ENCODE measurements at places on chromosomes 2 and 18.

DNA sequence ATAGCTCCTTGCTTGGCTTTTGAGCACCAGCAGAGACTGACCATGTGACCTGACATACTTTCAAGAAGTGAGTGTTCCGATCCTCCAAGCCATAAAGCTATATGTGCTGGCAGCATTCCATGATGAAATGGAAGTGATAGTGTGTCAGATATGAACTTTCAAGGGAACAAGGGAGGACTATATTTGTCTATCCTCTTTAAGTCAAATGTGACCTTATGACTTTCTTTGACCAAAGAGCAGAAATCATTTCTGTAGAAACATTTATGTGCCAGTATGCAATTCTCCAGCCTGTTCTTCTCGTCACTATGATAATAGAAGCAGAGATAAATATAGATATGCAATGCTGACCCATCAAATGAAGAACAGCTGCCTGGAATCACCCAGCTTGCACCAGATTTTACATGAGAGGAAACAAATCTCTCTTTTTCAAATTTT, 14.4 kb downstream of the HYCC2 start:
- peak; percentile 54 for DNase-seq

GRCh38 chr2:220188031-220188430, 560.6 kb downstream of the SLC4A3 start:
- no peak for DNase-seq

GRCh38 chr2:46915281-46915810, at the start of gene MCFD2:
TSS of gene MCFD2 (minus strand) at chr2:46915806. CDS start at chr2:46909171, 6,635 bp downstream.
- DNase-seq: no peak

DNA sequence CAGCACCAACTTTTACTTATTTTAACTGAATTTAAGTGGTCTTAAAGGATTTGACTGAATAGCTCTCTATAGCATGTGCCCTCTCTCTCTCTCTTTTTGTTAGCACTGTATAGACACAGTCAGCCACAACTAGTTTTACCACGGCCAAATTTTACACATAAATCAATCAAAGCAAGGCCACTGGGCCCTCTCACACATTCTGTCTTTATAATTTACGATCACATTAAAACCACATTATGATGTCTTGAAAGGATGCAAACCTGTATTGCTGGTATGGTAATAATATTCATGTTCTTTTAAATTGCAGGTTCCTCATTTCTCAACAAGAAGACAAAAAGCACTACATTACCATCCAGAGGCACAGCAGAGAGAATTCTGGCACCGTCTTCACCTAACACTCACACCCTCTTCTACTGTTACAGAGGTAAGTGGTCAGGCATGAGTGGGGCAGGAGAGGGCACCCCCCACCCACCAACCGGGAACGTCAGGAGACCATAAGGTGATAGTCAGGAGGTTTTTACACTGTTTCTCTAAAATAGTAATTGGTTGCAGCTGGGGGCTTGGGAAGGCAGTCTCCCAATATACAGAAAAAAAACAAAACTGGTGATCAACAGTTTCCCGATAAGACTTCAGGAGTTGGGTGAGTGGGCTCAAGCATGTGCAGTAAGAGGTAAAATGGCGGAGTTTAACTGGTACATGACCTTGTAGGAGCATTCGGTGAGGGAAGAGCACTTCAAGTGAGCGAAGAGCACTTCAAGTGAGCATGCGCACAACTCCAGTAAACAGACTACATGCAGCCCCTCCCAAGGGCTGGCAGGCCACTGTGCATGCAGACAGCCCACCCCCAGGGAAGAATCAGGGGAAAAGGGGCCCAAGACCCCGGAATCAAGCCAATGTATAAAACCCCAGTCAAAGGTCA, 296.7 kb downstream of the PIEZO2 start:
- DNase-seq: no peak

GRCh38 chr2:145108959-145109710, 589.2 kb upstream of the ZEB2 start:
- DNase-seq: no peak

DNA sequence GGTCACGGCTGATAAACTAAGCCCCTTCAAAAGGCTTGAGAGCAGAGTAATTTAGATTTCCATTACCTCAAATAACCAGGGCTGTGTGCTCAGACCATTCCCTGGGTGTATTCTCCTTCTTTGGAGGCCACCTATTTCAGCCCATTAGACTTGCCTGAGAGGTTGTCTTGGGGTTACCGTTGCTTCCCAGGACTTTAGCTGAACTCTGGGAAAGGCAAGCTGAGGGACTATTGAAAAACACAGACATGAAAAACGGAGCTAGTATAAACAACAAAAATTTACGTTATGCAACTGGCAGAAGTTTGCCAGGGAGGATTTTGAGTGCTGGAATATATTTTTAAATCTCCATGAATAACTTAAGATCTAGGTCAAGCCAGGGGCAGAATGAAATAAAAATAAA, 561.0 kb upstream of the TNP1 start:
- no peak for DNase-seq

DNA sequence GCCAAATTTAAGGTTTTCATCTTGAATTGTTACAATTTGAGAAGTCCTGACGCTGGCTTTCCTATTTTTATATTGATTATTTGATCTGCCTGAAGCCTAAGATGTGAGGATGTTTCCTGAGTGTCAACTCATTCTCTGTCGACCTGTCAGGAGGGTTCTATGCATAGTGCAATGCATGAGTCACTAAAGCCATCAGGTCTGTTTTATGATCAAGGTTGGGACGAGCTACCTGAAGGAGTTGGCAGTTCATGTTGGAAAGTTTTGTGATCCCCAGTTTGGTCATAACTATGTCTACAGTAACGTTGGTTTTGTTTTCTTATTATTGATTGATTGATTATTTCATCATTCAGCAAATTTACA, 71.2 kb downstream of the NABP1 start:
- DNase-seq: no peak

- DNase-seq: no peak
These were observed at the start of gene ACMSD for GRCh38 chr2:134838143-134838620. TSS of gene ACMSD (plus strand) at chr2:134838616. CDS start at chr2:134838683, 67 bp downstream.

DNA sequence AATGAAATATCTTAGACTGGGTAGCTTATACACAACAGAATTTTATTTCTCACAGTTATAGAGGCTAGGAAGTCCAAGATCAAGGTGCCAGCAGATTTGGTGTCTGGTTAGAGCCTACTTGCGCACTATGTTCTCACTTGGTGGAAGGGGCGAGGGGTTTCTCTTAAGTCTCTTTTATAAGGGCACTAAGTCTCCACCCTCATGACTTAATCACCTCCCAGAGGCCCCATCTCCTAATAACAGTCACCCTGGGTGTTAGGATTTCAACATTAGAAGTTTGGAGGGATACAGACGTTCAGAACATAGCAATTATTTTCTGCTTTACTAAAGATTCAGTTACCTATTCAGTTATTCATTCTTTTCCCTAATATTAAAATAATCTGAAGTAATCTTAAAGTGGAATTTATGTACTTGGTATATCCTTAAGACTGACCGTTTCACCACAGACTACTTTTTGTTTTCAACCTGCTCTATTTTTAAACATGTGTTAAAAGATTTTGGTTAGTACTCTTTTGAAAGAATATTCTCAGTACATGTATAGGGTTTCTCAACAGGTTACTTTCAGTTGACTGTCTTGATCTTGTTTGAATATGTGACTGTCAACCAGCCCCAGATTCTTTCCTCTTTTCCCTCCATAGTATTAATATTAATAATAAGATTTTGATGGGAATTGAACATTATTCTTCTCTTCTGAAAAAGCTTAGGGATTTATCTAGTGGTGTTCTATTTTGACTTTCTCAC, 130.0 kb downstream of the TAF4B start:
- DNase-seq: no peak

DNA sequence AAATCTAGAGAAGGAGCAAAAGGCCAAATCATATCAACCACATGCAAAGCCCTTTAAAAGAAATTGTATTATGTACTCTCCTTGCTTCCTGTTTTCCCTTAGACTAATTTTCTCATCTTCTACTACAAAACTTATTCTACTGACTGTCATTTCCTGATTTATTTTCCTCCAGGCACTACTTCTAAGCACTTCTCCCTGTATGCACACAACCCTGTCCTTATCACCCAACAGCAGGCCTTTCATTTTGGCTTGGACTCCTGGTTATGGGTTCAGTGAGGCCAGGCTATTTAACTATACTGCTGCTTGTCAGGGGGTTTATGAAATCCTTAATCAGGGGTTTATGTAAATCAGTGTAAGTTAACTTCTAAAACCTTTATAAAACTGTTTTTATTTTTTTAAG, 205.1 kb upstream of the FAM98A start:
- no peak for DNase-seq

GRCh38 chr2:109467701-109468100, 146.1 kb downstream of the SEPTIN10 start:
- peak; percentile 26 for DNase-seq

GRCh38 chr18:25237571-25238267, 114.2 kb downstream of the ZNF521 start:
- no peak for DNase-seq

DNA sequence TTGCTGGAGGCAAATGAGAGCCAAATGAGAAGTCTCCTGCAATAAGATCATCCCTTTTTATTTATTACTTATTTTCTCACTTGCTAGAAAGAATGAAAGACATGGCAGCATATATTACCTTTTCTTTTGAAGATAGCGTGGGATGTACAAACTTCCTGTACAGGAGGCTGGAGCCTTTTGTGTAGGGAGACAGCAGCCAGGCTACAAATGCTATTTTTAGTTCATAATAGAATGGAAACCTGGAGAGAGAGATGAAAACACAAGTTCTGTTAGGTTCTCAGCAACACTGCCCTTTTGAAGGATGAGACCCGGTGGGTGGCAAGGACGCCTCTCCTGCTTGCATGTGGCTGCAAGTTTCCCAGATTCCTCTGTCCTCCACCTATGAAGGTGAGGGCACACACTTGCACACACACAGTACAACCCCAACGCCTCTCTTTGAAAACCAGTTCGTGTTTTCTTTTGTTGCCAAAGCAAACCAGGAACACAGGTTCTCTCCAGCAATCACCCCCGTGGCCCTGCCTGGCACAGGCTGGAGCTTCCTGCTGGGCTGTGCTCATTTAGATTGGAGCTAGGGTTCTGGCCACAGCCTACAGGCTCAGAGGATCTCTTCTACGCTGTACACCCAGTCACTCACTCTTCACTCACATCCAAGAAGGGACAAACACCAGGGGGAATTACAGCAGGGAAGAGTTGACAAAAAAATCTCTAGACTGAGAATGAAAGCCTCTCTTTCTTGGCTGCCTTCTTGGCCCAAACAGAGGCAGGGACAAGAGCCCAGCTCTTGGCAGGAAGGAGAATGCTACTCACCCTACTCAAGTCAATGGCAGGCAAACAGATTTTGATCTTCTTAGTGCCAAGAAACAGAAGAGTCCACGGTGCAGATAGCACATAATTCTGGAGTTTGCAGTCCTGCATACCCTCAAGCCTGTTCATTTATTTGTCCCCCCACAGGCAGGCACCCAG, 55.6 kb downstream of the MRPL35 start:
- no peak for DNase-seq

DNA sequence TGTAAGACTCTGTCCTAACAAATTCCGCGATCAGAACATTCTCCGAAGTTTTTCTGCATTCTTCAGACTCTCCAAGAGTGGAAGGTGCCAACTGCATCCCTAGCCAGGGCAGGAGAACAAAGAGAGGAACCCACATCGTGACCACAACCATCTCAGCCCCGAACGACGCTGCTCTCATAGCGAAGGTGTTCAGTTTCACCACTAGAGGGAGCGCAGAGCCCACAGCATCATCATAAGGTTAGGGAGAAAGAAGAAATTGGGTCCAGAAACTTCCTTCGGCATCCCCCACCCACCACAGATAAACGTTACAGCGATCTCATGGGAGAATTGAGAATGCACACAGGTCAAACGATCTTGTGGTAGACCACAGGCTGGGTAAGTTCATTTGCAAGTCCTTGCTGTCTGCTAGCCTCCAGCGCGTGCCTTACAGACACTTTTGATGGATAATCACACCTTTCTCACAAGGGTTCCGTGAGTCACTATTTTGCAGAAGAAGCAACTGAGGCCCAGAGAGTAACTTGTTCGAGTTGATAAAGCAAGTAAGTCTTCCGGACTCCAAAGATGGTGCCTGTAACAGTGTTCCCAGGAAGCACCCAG, 53.7 kb upstream of the ARL4C start:
- DNase-seq: peak; percentile 75

DNA sequence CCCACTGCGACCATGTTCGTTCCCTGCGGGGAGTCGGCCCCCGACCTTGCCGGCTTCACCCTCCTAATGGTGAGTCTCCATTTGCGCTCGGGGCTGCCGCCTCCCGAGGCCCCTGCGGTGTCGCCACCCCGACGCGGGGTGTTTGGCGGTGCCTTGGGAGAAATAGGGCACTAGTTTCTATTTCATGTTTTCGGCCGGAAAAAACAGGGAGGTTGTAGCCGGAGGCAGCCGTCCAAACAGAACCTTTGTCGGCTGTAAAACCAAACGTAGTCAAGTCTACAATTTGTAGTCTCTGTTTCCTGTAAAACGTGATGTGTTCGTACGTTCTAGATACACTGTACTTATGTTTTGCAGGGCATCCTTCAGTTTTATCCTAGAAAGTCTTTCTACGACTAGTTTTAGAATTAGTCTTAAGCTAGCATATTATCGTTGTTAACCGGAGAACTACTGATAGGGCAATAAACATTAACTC, 290 bp downstream of the PSMG2 start:
- no peak for DNase-seq

- no peak for DNase-seq
These were observed 810.9 kb downstream of the CPS1 start for GRCh38 chr2:211367293-211367692.

DNA sequence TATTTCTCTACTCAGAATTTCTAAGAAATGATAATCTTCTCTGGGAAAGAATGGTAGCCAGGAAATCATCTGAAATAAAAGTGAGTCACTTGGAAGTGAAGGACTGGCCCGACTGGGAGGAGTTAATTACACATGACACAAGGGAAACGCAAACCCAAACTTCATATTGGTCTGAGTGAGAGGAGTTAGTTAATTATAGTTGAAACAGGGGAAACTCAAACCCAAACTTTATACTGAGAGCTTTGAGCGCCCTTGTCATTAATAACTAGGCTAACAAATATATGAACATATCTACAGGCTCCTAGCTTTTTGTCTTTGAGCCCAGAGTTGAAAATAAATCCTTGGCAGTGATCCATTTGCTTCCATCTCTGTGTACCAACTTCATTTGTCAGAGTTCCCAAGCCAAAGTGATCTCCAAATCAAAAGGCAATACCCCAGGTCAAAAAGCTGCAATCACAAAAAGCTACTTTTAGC, 187.8 kb upstream of the COL3A1 start:
- no peak for DNase-seq

DNA sequence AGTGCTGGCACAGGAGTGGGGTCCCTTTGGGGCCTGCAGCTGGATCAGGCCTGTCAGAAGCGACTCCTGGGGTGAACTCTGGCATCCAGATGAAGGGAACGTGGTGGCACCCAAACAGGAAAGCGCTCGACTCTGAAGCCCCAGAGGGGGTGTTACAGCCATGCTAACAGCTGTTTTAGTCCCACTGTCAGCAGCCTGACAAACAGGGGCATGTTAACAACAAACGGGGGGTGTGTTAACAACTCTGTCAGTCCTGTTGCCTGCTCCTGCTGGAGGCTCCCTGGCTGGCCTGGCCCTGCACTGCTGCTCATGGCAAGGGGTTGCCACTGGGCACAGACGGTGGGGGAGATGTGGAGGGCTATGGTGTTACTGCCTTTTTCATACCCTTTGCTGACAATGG, 2.6 kb upstream of the RNU2-63P start:
- no peak for DNase-seq

GRCh38 chr2:202782940-202783558, 88.5 kb downstream of the ICA1L start:
- no peak for DNase-seq
